ENCODE measurements at places on chromosomes 11 and 22.

DNA sequence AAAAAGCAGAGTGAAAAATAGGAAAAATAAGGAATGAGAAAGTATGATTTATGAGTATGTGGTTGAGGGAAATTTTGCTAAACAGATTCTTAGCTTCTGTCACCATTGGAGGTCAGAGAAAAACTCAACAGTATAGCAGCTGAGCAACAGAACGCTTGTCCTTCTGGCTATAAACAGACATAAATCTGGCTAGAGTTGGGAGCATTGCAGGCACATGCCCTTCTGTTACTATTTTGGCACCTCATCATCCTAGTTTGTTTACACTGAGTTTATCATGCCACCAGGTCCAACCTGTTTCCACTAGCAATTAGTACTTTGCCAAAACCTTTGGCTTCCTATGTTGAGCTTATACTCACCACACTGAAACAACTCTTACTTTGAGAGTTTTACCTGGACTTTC, 6.9 kb downstream of the UBE4A start:
- DNase-seq, result no peak

GRCh38 chr11:8658321-8659057, 24.0 kb downstream of the TRIM66 start:
- no peak for DNase-seq

GRCh38 chr22:45207981-45208664, 32.6 kb downstream of the KIAA0930 start:
- DNase-seq, result no peak

DNA sequence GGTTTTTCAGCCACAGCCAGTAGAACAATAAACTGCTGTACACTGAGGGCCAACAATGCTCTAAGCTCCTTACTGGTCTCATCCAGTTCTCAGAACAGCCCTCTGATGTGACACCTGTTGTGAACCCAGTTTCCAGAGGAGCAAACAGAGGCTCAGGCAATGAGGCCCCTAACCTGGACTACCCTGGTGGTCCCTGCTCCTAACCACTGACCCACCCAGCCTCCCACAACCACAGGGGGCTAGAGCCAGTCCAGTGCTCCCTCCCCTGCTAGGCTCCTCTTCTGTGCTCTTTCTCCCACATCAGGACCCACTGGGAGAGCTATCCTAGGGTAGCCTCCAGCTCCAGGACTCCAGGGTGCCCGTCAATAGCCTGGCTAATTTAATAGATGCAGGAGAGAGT, 4.1 kb upstream of the SMARCB1 start:
- no peak for DNase-seq

DNA sequence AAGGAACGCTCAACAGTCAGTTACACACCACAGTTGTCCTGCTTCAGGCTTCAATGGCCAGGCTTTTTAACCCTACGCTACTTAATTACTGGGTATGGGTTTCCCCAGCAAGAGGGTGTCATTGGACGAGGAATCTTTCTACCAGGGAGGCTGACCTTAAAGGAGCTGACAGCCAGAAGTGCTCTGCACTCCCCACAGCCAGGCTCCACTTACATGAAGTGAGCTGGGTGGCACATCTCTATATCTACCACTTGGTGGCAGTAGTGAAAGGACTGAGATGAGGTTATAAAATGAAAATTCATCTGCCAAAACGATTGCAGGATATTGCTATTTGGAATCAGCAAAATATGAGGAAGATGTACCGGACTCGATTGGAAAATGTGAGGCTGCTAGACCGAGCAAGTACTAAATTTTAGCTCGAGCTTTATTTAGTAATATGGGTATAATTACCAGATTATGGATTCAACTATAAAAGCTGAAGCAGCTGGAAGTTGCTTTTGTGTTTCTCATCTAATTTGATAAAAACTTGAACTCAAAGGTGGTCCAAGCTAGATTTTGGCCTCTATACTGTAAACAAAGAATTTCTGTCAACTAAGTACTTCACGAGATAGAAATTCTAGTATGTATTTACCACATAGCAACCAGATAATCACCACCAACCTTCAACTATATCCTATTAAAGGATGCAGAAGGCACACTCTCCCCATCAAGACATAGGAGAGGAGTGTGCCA, 53.9 kb upstream of the CEP126 start:
- DNase-seq, result peak; percentile 19

DNA sequence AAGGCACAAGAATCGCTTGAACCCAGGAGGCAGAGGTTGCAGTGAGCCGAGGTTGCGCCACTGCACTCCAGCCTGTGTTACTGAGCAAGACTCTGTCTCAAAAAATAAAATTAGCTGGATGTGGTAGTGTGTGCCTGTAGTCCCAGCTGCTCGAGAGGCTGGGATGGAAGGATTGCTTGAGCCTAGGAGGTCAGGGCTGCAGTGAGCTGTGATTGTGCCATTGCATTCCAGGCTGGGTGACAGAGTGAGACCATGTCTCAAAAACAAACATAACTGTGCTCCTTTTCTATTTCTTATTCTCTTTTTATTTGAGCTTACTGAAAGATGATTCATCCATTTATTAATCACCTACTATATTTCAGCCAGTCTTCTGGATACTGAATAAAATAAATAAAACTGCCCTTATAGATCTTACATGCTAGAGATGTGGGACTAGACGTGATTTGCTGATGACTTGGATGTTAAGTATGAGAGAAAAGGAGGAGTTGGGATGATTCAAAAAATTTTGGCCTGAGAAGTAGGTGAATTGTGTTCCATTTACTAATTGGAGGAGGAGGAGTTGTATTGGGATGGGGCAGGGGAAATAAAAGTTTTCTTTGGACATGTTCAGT, 18.0 kb downstream of the PAAF1 start:
- no peak for DNase-seq

- DNase-seq, result no peak
These were observed 2.2 kb downstream of the RAD9A start for GRCh38 chr11:67393990-67394389.

GRCh38 chr11:66070604-66071380, 720 bp downstream of the PACS1 start:
- no peak for DNase-seq

DNA sequence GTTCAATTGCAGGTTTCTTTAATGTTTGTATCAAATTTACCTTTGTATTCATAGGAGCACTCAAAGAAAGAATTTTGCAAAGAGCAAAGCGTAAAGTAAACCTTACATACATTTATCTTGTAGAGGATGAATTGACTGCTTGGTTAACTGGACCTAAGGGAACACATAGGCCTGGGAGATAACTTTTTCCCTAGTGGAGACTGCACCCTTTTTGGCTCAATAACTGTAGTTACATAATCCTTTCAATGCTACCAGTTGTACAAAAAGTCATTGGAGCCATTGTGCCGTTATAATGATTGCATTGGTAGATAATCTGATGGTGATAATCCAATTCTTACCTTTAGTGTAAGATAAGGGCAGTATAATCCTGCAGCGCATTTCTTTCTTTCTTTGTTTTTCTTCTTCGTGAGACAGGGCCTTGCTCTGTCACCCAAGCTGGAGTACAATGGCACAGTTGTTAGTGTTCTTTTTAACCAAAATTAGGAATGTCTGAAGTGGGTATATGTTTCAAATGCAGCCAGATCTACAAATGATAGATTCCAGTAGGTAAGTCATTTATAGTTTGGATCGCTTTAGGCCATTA, 18.3 kb downstream of the ATG13 start:
- DNase-seq, result no peak

- DNase-seq, result no peak
These were observed 60.9 kb upstream of the SESN3 start for GRCh38 chr11:95291946-95292345.

DNA sequence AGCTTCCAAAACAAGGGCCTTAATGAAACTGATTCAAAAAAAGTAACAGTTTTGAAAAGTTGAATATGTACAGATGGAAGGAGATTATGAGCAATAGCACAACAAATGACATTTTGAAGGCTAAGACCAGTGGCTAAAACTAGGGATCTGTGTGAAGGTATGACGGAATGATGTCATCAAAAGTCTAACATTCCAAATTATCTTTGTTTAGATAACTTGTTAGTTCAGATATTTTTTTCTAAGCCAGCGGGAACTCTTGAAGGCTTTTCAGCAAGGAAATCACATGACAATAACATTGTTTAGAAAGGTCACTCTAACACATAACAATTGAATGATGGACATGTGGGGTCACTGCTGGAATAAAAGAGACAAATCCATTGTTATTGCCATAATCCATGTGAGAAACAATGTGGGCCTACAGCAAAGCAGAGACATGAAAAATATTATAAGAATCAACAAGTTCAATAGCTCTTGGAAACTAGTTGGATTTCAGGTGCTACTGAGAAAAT, 260.5 kb downstream of the CASP12 start:
- no peak for DNase-seq

GRCh38 chr11:128786507-128786906, 80.6 kb downstream of the KCNJ1 start:
- DNase-seq, result no peak

DNA sequence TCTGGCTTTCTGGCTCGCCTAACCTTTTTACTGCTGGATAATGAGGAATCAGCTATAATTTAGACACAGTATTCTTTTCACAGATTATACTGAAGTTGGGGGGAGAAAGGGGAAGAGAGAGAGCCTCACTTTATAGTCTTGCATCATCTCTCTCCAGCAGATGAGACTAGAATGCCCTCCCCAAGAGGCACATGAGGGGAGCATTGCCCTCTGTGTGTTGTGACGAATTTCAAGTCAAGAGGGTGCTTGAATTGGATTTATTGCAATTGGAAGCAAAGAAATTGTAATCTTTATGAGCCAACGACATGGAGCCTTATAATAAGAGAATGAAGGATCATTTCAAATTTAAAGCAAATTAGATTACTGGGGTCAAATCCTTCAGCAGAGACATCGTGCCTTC, 17.6 kb upstream of the CADM1 start:
- no peak for DNase-seq

DNA sequence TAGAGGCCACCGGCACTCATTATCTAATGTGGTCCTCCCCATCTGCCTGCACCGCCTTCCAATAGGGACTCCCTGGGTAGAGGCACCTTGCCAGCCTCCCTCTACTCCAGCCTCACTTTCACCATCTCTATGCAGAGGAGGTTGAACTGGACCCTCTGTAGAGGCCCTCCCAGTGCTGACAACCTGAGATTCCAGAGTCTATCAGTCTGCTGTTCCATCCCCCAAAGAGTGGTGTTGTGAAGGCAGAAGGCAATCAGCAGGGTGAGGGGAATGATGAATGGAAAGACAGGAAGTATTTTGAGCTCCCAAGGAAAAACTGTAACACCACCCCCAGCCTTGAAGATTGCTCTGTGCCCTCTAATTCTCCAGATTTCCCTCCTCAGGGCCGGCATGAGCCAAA, 77.9 kb downstream of the THAP12 start:
- no peak for DNase-seq

GRCh38 chr11:9862981-9863380, 199.1 kb downstream of the SWAP70 start:
- DNase-seq, result no peak
